ENCODE measurements at places on chromosomes 3 and 15.
A peak's percentile ranks its signal among the peaks of the same experiment; 100 is the strongest.

DNA sequence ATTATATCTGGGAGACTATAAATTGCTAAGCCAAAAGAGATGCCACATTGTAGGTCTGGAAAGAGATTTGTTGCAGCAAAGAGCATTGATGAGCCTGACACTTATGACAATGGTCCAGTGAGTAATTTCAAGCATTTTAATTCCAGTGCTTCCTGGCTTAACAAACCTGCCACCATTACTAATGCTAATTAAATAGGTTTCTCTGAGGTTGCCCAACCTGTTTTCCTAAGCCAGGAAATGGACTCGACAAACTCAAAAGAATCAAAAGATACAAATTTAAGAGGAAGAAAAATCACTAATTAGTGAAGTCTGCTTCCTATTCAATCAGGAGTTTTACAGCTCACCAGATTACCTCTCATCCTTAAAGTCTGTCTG, 36.7 kb upstream of the CTDSPL start:
- no peak for DNase-seq

DNA sequence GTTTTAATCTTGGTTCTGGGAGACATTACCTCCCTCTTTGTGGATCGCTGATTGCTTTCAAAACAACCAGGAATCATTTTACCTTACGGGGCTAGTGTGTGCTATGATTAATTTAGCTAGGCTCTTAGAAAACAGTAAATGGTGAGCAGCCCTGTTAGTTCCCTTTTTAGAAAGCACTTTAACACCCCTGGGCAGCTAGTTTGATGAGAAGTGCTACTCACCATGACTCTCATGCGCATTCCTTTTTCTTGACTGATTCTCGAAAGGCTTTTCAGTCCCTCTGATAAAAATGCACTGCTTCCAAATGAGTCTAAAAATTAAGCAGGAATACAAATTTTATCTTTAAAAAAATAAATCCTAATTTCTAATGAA, 75.3 kb upstream of the LEKR1 start:
- no peak for DNase-seq

GRCh38 chr3:27633224-27633545, 88.9 kb downstream of the EOMES start:
- DNase-seq = no peak

DNA sequence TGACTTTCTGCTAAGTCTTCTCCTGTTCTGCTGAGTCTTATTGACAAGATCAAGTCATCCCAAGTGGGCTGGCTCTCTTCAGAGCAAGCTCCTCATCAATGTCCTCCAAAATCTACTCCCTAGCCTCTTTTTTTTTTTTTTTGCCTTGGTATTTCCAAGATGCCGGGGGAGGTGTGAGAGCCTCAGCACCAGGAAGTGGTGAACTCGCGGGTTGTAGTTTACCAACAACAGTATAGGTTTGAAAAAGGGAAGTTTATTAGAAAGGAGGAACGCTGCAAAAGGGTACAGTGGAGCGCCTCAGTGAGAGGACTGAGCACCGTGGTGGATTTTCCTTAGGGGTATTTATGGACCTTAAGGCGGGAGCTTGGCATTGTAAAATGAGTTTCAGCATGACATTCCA, 94.3 kb upstream of the SGO1 start:
- no peak for DNase-seq

DNA sequence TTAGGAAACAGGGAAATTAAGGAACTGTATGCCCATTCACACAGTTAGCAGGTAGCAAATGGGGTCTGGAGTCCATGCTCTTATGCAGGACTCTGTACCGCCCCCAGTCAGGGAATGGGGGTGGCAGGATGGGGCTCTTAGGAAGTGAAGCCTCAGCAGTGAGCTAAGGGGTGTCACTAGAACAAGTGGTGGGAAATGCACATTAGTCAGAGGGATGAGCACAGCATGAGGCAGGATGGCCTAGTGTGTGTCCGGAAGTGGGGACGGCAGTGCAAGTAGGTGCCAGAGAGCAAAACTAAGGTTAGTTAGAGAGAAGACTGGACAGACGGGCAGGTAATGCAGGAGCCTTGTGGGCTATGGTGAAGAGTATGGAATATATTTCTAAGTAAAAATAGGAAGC, 60.7 kb downstream of the ST3GAL6 start:
- DNase-seq = no peak

DNA sequence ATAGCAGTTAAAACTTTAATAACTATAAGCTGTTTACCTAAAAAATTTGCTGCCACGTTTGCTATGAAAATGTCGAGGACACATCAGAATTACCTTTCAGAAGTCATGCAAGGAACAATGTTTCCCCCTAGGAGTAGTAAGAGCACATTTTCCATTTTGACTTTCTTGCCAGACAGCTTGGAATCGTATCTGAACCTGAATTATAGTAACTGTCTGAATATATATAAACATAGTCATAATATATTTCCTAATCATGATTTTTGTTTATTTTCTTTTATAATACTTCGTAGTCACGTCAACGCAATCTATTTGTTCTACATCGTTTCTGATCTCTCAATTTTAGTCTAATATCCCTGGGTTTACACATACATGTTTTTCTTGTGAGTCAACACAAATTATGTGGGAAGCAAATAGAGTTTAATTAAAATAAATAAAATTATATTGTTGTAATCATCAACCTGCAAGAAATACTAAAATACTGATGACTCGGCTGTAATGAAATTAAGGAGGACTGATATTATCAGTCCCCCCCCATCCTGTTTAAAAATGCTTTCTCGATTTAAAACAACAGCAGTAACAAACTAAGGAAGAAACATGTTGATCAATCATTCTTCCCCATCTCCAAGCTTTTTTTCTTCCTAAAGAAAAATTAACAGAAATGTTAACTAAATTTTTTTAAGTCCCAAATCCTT, 78.4 kb downstream of the MME start:
- DNase-seq = no peak

DNA sequence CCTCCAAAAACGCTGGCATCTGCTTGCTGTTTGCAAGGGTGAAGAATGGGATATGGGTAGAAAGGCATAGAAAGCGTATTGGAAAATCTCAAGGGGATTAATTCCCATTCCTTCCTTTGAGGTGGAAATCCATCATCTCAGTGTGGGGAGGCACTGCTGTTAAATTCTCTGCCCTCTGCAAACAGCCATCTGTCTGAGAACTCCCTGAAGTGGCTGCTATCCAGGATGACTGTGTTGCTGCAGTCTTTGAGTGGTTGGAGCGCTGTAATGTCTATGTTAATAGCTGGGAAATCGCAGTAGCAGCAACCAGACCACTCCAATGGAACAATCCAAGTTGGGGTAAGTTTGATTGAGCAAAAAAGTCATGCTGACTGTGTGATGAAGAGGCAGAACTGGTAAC, 625.9 kb downstream of the NLGN1 start:
- DNase-seq = peak; percentile 24

DNA sequence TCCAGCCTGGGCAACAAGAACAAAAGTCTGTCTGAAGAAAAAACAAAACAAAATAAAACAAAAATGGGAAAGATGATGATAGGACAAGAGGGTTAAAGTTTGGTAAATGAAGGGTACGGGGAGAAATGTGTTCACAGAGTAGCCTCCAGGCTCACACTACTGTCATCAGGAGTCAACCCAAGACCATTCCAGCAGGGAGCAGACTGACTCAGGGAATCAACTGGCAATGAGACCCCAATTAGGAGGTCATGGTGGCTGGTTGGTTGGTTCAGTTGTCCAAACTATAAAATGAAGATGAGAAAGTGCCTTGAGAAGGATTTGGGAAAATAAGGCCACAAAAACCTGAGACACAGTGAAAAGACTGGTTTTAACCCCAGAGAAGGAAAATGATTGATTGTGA, 51.8 kb downstream of the KLHL6 start:
- DNase-seq = no peak

DNA sequence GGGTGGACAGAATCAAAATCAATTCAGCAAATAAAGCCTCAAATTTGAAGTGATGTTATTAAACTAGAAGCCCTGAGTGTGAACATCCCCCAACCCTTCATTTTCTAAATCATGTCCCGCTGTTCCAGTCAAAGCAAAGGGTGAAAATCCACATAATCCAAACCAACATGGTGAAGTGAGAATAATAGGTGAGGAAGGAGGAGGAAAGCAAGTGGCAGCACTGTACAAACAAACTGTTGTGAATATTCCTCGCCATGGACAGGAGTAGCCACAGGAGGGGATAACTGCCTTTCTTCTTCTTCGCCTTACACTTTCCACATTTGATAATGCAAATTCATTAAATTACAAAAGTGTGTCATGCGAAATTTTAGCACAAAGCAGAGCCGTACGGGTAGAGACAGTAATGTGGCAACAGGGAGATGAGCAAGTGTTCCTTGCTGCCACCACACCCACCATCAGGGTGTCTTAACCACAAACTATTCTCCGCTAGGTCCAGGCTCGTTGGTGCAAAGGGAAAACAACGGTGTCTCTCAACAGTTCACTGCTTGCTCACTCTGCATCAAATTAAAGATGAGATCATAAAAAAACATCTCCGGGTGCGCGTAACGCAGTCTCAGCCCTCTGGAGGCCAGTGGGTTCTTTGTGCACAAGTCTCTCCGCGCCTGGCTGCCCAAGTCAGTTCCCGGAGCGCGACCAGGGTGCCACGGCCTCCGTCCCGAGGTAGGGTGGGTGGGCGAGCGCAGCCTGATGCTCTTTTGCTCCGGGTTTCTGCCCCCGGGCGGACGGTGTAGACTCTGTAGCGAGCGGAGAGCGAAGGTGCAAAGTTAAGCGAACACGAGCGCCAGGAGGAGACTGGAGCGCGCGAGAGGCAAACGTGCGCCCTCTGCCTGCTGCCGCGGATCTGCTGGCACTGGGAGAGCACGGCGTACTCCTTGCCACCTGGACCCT, 6.7 kb downstream of the EPHA3 start:
- peak; percentile 86 for DNase-seq

DNA sequence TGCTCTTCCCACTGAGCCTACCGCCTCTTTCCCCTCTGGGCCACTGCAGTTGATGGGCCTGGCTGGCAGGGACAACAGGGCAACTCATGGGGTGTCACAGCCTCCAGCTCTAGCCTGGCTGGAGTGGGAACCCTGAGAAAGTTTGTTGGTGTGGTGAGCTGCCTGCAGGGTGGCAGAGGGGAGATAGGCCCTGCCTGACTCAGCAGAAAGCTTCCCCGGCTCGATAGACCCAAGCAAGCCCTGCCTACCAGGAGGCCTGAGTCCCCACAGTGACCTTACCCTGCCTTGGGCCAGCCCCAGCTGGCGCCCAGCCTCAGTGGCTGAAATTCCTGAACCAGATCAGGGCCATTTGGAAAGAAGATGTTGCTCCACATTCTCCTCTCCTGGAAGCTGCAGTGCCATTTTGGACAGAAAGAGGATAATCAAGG, 29.4 kb downstream of the ABTB1 start:
- DNase-seq = no peak

DNA sequence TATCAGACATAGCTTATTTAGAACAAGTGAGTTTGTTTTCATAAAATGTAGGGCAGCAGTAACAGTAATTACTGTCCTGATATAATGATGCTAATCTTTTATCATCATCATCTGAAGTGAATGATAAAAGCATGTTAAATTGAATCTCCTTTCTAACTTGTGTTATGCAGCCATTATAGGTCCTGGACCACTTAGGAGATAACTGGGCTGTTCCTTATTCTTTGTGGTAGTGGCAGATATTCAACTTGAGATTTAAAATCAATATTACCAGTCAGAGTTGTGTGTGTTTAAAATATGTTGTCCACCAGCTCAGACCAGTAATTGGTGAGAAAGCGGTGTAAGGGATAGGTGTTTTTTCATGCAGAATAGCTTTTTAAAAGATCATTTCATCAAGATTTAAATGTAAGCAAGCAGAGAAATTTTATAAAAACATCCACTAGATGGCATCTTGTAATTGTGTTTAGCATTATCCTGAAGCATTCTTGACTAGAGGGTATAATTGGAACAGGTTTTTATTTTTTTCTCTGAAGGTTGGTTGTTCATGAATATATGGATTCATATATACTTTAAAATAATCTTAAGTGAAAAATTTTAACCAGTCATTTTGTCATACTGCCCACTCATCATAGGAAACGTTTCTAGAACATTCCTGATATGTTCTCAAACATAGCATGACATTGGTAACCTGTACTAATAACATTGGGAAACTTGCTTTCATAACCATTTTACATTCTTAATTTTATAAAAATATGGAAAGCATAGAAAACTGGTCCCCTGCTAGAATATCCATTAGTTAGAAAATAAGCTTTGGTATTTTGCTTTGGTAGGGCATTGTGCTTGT, 153.9 kb downstream of the BBX start:
- no peak for DNase-seq

DNA sequence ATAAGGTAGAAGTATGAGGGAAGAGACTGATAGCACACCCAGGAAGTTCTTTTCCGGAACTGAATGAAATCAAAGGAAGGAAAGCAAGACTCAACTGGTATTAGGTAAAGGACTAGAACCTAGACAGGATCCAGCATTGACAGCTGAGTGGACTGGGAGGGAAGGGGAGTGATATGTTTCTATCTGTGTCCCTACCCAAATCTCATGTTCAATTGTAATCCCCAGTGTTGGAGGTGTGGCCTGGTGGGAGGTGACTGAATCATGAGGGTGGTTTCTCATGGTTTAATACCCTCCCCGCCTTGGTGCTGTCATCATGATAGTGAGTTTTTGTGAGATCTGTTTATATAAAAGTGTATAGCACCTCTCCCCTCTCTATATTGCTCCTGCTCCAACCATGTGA, 415.9 kb upstream of the KCNMB2 start:
- DNase-seq = no peak

DNA sequence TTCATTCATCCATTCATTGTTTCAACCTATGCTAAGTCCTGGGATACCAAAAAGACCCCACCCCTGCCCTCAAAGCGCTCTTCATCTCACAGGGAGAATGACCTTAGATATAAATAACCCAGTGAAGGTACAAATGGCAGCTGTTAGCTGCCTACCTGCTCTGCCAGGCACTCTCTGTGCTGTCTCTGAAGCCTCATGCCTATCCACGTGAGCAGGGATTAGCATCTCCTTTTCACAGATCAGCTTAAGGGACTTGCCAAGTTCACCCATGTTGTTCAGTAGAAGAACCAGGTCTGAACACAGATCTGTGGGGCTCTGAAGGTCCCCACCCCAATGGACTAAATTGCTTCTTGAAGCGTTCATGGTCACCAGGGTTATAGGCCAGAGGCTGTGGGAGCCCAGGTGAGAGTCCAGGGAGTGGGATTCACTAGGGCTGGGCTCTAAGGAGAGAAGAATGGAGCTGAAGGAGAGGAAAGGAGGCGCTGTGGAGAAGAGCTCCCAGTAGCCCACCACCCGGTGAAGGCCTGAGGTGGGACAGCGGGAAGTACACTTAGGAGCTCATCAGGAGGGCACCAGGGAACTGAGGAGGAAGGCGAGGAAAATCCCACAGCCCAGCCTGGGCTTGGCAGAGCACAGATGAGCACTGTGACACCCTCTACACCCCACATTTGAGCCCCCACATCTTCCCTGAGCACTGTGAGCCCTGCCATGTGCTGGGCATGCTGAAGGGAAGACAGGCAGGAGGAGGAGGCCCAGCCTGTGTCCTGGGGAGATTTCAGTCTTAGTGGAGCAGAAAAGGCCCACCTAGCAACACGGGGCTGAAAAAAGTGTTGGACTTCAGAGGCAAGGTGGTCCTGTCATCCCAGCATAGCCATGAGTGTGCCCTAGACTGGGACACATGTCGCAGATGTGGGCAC, 20.4 kb downstream of the RBP1 start:
- no peak for DNase-seq

- no peak for DNase-seq
Observed at GRCh38 chr3:38842266-38842965, 26.4 kb upstream of the SCN10A start.

- no peak for DNase-seq
Observed at GRCh38 chr15:86629409-86630356, 550.0 kb downstream of the AGBL1 start.

Measured in glutamatergic neuron (in vitro differentiated cells).